Stimulated activated CD4-positive, alpha-beta T cell treated with anti-CD3 and anti-CD28 coated beads, Interleukin-2, amount 100 ng/mL, for 24 hours (primary cell): ENCODE measurements at places on chromosomes 7 and 10.

DNA sequence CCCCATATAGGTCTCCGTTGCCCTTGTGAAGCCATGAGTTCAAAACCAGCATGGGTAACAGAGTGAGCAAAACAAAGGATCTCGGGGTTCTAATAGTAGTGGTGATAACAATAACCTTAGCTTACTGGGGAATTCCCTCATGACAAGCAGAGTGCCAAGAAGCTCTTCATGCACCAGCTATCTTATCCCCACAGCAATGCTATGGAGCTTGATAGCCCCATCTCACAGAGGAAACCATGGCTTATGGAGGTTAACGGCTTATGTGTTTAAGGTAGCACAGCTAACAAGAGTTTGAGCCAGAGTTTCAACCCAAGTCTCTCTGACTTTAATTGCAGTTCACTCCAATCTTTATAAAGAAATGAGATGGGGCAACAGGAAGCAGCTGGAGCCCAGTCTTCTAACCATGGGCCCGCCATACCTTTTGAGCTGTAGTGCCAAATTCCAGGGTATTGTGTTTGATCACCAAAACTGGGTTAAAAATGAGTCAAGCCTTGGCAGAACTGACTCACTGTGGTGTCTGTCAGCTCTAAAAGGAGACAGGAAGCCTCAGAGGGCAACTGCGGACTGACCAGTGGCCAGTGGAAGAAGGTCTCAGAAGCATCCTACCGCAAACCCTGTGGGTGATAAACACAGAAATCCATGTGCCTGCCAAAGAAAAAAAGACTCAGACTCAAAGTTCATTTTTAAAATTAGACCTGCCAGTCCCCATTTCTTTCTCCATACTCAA, 16.5 kb upstream of the PLAU start:
- no peak for DNase-seq

GRCh38 chr10:109912335-109913281, 10.7 kb downstream of the XPNPEP1 start:
- DNase-seq = no peak

DNA sequence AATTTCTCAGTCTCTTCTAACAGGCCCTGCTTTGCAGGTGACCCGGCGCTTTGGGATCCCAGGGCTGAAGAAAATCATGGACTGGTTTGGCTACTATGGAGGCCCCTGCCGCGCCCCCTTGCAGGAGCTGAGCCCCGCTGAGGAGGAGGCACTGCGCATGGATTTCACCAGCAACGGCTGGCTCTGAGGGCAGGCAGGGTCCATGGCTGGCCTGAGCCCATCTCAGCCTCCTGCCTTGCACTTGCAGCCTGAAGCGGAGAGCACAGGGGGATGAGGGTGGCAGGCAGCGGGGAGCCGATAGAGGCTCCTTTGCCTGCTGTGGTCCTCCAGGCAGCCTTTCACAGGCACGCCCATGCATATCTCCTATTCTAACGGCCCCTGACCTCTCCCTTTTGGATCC, 21.8 kb downstream of the MORN4 start:
- no peak for DNase-seq

GRCh38 chr7:113562801-113563200, 356.0 kb downstream of the PPP1R3A start:
- DNase-seq = no peak

DNA sequence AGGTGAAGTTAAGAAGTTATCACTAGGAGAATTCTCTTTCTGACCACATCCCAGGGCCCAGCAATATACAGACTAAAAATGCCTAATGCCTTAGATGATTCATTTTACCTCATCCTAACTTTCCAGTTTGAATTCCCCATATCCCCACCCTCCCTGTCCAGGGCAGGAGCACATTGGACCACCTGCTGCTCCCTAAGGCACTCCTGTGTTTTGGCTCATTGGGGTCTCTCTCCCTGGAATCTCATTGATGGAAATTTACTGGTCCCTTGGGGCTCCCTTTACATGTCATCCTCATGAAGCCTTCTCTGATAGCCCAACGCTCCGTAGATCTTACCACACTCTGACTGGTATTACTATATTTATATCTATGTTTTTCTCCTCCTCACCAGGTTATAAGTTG, 2.7 kb downstream of the IL2RA start:
- no peak for DNase-seq

GRCh38 chr7:136062625-136063325, 85.6 kb upstream of the MTPN start:
- no peak for DNase-seq

- no peak for DNase-seq
Measured at GRCh38 chr10:21726601-21727225, 192.7 kb downstream of the MLLT10 start.
